Activated CD4-positive, alpha-beta T cell treated with anti-CD3 and anti-CD28 coated beads, Interleukin-2, amount 50 U/mL, for 4 hours (primary cell): ENCODE measurements at places on chromosomes 6 and 20.
A peak's percentile ranks its signal among the peaks of the same experiment; 100 is the strongest.

- no peak for DNase-seq
Observed at GRCh38 chr6:108524528-108525248, 36.0 kb upstream of the FOXO3 start.

DNA sequence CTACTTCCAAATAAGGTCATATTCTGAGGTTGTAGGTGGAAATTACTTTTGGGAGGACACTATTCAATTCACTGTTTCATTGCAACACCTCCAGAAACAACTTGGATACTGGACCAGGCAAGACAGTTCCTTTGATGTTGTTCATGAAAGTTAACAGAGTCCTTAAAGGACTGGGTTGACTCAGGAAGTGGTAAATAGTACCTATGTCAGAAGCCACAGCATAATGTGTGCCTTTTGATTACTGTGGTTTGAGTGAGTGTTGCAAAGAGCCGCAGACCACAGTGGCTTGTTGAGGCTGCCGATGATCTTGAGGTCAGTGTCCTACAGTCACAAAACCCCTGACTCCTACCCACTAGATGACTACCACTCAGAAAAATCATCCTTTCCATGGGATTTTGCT, 10.9 kb downstream of the IL20RA start:
- DNase-seq = peak; percentile 15

GRCh38 chr6:74764486-74764885, 441.4 kb downstream of the COL12A1 start:
- no peak for DNase-seq

GRCh38 chr20:48461091-48461734, 366.6 kb downstream of the PREX1 start:
- no peak for DNase-seq

DNA sequence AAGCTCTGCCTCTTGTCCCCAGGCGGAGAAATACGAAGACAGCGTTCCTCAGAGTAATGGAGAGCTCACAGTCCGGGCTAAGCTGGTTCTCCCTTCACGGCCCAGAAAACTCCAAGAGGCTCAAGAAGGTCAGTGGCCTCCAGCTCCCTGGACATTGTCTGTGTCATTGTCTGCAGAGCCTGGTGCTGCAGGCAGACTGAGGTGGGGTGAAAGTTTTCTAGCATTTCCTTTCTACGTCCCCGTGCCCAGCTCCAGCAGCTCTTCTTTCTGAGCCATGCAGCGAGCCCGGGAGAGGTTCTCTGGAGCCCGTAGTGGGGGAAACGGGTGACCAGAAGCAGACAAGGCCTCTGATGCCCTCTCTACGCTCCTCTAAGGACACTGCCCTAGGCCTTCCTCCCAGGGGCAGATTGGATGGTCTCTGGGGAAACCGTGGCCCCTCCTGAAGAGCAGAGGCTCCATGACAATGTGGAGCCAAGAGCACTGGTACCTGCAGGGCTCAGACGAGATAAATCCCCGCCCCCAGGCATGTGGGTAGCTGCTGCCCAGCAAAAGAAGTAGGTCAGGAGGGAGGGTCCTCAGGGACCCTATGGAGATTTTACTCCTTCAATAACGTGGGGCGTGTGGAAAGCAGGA, 58.4 kb downstream of the EZR start:
- no peak for DNase-seq
